CMK (cell line): ENCODE measurements at places on chromosomes 12 and 14.

DNA sequence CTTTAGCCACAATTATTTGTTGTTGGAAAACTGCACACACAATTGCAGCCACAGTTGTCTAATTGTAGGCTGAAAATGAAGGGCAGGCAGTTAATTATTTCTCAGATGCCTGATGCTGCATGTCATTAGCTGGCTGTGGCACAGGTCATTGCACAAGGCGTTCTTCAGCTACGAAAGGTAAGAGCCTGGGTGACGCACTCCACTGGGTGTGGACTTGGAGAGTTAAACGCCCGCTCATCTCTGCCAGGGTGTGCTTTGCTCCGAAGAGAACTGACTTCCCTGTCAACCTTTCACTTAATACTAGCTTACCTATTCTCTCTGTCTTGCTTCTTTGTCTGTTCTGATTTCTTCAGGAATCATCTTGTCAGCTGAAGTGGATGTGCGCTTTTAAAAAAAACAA is 91.4 kb upstream of the CPM start:
- DNase-seq: no peak

GRCh38 chr14:95530473-95531276 is 4.2 kb upstream of the GLRX5 start:
- no peak for DNase-seq

GRCh38 chr12:1855241-1855640 is 34.9 kb downstream of the LRTM2 start:
- DNase-seq: no peak

- no peak for DNase-seq
These were observed 51.2 kb downstream of the ATF7IP start for GRCh38 chr12:14416658-14417057.

DNA sequence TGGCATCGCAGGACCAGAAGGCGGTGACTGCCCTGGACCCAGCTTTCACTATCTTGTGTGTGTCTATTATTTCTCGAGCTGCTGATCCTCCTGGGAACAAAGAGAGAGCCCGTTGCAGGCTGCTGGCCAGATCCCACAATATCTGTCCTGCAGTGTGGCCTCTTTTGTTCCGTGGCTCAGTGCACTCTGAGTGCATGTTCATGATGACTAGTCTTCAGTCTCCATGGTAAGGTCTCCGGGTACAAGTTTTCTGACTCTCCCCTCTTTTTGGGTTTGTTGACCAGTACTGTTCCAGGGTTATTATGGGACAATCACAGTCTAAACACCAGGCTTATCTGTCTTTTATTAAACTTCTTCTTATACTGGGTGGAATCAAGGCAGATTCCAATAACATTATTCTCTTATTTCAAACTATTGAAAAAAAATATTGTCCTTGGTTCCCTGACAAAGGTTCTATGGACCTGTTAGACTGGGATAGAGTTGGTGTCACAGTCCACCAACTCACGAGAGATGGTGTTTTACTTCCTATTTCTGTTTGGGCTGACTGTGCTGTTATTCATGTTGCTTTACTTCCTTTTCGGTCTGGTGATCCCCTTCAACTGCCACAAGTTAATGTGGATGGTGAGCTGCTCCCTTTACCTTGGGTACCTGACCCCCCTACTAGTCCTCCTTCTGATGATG is 192.9 kb upstream of the ALG10B start:
- DNase-seq: no peak
